ENCODE measurements at places on chromosomes 7 and 10.

DNA sequence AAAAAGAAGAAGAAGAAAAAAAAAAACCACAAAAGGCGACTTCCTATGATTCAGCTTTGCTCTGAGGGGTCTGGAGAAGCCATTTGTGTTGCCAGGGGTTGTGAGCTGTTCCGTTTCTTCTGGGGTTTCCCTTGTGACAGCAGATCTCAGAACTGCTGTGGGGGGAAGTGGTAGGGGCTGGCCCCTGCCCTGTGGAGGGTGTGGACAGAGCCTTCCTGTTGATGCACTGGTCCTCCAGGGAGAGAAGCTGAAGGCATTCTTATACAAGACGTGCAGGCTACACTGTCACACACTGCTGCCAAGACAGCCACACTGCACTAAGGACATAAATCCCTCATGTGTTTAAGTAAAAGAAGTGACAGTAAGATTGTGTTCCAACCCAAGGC, 17.3 kb upstream of the CSGALNACT2 start:
- DNase-seq = no peak

GRCh38 chr10:15363031-15363430, 8.1 kb downstream of the FAM171A1 start:
- no peak for DNase-seq

DNA sequence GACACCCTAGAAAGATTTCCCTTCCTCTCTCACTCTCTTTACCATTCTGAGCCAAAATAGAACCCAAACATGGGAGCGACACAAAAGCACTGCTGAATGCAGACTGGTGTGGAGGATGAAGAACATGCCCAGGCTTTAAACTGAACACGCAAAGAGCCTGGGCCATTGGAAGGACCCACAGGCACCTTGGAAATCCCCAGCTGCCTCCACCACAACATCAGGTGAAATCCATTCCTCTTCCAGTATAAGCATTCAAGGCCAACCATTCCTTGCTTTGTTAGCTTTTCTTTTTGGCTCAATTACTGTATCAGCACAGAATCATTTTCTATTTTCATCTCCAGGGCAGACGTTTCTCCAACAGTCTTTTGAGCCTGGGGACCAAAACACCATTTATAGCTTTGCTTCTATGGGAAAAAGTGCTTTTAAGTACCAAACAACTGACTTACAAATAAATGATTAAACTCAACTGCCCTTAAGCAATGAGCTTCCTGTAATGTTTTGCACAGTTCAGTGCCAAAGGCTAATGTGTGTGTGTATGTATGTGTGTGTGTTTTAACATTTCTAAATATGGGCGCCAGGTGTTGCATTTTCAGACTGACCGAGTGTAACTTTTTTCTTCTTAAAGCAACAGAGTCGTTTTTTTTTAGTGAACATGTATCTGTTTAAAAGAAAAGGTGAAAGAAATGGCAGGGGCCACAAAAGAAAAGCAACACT, 16.2 kb upstream of the BLNK start:
- DNase-seq = no peak

DNA sequence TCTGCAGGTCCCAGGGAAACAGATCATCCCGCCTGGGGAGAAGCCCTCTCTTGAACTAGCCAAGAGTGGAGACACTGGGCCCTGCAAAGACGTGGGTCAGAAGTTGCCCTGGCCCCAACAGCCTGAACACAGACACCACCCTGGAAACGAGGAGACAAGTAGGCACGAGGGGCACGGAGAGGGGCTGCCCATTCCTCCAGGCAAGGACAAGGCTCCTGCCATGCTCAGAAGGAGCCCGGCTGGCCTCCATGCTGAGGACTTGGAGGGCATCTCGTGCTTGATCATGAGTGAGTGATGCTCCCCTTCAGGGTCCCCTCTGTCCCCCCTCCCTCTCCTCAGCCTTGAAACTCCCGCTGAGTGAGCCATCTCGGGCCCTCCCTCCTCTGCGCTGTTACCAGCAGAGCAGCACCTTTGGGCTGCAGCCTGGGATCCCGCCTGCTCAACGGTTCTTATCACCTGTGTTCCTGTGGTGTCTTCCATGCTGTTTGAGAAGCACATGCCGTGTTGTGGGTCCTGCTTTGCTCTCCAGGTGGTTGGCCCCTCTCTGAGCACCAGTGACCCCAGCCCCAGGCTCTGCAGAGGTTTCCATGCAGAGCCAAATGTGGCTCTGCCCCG, 544.3 kb downstream of the TCERG1L start:
- no peak for DNase-seq

DNA sequence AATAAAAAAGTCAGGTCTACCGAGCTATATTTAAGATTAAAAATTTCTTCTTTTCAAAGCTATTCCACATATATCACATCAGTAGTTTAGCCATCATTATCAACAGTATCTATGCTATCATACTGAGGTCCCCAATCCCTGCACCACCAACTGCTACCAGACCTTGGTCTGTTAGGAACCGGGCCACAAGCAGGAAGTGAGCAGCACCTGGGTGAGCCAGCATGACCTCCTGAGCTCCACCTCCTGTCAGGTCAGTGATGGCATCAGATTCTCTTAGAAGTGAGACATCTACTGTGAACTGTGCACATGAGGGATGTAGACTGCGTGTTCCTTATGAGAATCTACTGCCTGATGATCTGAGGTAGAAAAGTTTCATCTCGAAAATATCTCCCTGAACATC, 632.1 kb upstream of the KCND2 start:
- DNase-seq = no peak

DNA sequence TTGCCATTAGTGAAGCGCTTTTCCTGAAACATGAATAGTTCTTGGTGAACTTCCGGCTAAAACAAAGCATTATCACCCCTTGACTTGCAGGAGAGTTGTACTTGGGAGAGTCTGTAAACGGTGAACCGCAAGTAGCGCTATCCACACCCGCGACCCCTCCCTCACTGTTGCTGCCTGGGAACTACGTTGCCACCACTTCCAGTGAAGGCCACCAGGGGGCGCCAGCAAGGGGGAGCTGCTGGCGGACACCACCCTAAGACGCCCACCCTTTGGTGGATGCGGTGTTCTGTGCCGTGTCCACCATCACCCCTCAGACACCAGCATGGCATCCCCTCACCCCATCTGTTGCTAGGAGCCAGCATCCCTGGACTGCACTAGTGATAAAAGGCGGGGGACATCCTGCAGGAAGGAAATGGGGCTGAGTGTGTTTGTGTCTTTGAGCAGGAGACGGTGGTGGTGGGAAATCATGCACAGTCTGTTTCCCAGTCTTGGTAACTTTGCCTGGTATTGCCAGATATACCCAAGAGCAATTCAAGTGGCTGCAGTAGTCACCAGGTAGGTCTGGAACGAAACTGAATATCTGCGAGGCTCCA, 298.2 kb downstream of the FRMD4A start:
- peak; percentile 45 for DNase-seq

GRCh38 chr10:73239908-73240307, 7.1 kb downstream of the DNAJC9 start:
- DNase-seq = no peak

GRCh38 chr10:84195044-84195830, 900 bp downstream of the CDHR1 start:
- DNase-seq = peak; percentile 47

DNA sequence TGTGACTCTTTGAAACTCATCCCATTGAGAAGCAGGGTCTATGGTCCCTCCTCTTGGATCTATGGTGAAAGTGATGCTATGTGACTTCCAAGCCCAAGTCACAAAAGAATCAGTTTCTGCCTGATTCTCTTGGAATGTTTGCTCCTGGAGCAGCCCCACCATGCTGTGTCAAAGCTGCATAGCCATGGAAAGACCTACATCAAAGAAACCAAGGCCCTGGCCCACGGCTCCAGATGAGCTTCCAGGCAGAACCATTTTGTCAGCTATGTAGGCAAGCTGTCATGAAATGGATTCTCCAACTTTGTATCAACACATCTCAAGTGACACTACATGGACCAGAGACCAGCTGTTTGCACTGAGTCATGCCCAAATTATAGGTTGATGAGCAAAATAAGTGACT, 77.0 kb downstream of the AASS start:
- no peak for DNase-seq

DNA sequence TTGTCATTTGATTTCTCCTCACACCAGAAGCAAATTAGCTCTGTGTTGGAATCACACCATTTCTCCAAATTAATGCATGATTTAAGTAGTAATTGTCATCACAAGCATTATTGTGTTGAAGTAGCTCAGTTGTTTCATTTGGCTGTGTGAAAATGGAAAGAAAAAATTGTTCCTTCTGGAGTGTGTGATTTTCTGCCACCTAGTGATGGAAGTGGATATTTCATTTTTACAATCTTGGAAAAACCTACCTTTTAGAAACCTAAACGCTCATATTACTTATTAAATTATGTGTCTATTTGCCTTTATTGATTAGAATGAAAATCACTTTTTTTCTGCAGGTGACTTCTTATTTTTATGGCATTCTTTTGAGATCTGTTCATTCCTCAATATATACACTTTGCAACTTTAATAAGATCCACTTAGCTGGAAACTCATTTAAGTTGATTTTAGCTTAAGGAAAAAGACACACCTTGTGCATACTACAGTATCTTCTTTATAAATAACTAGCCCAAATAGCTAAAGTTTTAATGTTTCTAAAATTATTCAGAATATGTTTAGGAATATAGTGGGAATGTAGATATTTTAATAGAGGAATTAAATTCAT, 50.0 kb downstream of the SRI start:
- peak; percentile 15 for DNase-seq

DNA sequence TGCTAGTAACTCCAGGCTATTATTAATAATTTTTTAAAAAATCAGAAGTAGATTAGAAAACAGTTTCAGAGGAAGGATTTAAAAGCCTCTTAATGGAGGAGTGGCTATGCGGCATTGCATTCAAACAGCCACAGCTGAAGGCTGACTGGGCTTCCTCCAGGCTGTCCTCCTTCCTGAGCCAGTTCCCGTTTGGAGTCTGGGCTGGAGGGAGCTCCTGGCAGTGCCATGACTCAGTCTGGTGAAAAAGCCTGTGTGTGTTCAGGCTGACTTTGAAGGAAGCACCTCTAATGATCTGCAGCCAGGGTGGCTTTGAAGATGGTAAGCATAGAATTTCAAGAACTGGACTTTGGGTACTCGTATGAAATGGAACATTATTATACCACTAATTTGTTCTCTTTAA, 134.6 kb downstream of the DPP6 start:
- DNase-seq = no peak

DNA sequence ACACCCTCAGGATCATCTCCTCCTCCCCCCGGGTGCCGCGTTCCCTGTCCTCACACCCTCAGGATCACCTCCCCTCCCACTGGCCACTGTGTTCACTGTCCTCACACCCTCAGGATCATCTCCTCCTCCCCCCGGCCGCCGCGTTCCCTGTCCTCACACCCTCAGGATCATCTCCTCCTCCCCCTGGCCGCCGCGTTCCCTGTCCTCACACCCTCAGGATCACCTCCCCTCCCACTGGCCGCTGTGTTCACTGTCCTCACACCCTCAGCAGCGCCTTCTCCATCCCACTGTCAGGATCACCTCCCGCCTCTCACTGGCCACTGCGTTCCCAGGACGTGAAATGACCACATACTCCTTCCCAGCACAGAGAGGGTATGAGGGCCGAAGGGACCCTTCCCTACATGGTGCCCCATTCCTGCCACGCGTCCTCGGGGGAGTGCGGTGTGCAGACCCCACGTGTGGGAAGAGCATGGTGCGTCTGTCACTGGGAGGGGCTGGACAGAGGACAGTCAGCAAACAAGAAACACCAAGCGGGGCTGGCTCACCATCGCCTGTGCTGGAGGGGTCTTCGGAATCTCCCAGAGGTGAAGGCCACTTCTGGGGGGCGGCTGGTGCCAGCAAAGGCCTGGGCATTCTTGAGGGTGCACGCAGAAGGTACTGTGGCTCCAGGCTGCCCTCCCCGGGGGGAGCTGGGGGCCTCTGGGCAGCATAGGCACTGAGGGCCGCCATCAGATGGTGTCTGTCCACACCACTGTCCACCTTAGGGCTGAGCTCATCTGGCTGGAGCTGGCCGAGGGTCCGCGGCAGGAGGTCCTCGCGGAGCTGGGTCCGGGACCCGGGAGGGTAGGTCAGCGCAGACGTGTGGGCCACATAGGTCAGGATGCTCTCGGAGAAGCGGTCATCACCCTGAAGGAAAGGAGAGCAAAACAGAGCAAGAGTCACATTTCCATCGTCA, 421.0 kb downstream of the PTPRN2 start:
- DNase-seq = no peak

- no peak for DNase-seq
Measured at GRCh38 chr10:77915319-77916105, 11.0 kb downstream of the DLG5 start.

DNA sequence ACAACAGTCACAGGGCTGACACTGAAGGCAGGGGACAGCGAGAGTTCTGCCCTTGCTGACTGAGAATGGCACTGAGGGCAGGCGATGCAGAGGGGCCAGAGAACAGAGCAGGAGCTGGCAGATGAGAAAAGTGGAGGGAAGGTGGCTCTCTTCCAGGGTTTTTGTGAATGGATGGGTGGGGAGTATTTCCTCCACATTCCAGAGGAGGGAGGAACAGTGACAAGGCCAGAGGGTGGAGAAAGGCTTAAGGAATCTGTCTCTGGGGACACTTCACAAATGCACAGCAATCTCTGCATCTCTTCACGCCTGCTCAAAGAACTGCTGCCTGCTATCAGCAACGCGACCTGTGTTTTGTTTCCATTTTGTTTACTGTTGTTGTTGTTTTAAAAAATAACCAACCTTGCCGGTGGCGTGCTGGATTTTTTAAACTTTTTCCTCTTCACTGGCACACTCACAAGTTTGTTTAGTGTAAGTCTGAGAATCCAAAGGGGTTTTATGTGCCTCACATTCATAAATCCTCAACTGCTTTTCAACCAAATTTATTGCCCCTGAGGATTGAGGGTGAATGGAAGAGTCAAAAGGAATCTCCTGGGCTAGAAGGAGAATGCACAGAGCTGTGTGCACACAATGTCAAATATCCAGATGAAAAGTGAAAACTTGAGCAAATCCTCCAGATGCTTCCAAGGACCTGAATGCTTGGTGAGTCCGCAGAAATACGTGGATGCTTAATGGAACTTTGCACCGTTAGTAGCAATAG, 129.3 kb downstream of the GLI3 start:
- no peak for DNase-seq

DNA sequence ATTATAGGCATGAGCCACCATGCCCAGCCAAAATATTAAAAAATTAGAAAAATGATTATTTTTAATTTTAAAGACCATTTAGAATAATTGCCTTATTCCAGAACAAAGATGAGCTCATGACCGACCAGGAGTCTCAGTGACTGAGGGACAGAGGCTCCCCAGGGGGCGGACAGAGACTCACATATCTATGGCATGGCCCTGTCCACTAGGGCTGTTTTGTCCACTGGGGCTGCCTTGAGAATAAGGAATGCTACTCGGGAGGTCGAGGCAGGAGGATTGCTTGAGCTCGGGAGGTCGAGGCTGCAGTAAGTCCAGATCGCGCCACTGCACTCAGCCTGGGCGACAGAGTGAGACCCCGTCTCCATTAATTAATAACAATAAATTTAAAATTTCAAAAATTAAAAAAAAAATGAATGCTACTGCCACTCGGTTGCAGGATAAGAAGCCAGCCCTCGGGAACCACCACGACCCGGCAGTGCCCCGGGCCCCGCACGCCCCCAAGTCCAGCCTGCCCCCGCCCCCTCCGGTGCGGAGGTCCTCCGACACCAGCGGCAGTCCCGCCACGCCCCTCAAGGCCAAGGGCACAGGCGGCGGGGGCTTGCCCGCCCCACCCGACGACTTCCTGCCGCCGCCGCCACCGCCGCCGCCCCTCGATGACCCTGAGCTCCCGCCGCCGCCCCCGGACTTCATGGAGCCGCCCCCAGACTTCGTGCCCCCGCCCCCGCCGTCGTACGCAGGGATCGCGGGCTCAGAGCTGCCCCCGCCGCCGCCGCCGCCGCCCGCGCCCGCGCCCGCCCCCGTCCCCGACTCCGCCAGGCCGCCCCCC, 128.6 kb downstream of the APBB1IP start:
- DNase-seq = peak; percentile 60

- no peak for DNase-seq
Measured at GRCh38 chr10:68553138-68553537, 7.0 kb upstream of the TET1 start.

All from SK-N-SH (cell line).